ENCODE measurements at places on chromosomes 7 and 10.

DNA sequence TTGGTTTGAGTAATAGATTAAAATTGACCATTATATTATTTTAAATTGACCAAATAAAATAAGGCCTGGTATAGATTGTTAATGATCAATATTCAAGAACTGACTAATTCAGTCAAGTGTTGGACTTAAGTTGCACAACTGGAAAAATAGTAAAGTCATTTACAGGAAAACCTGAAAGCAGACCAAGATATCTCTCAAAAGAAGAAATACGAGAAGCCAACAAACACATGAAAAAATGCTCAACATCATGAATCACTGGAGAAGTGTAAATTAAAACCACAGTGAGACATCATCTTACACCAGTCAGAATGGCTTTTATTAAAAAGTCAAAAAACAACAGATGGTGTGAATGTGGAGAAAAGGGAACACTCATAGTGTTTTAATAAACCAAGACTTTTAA is 80.4 kb upstream of the MALRD1 start:
- DNase-seq, result no peak

- DNase-seq, result no peak
These were observed 54.8 kb downstream of the GPR141 start for GRCh38 chr7:37738321-37738720.

GRCh38 chr10:66045859-66046258 is 880.0 kb upstream of the LRRTM3 start:
- DNase-seq, result no peak

DNA sequence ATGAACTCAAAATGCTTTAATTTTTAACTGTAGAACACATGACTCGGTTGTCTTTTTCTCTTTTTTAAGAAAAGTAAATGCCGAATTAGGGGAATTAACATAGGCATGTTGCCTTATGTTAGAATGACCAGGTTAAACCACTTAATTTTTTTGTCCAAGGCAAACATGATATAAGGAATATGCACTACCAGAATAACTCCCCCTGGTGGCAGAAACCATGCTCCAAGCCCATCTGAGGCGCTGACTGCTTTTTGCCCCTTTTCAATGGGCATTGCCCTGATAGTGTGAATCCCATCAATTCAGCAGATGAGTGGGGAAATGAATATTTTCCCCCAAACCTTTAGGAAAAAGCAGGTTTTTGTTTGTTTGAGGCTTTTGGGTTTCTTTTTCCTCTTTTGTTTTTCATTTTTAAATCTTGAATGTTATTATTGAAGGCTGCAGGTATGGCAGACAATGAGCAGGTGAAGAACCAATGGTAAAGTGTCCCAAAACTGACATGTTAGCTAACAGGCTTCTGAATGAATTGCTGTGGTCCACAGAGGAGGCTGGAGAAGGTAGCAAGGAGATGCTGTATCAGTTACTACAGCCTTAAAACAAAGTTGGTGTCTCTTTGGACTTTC is 284.3 kb downstream of the SORCS3 start:
- DNase-seq, result no peak

- DNase-seq, result no peak
These were observed 37.9 kb upstream of the PDGFA start for GRCh38 chr7:557558-557881.

- DNase-seq, result no peak
These were observed 219.4 kb downstream of the ANK3 start for GRCh38 chr10:60170250-60170649.

DNA sequence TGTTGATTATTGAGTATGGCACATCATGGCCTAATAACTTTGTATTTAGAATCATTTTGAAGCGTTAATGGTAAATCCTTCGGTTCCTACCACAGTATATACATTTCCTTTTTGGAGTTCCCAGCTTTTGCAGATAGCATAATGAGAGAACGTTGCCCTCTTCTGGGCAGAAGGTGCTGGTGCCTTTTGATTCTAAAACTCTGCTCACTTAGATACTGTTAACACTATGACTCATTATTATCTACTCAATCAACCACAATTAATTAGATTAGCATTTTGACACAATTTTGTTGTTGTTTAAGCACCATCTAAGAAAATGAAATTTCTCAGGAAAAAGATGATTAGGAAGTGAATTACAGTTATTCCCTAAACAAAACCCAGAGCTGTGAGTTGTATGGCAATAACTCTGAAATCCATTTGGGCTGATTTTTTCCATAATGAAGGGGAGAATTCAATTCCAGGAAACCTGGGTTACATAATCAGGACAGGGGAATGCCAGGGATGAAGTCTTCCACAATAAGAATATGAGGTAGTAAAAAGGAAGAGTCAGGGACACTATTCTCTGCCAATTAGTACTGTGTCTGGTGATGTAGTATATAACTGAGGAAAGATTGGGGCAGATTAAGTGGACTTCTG is 11.5 kb upstream of the DLD start:
- DNase-seq, result peak; percentile 26

GRCh38 chr10:52665821-52666220 is 106.8 kb downstream of the MBL2 start:
- DNase-seq, result no peak

- DNase-seq, result no peak
These were observed 153.7 kb downstream of the FANK1 start for GRCh38 chr10:126049759-126050700.

GRCh38 chr7:80563561-80564327 is 51.9 kb upstream of the GNAT3 start:
- DNase-seq, result no peak

Data from activated CD4-positive, CD25-positive, alpha-beta regulatory T cell treated with anti-CD3 and anti-CD28 coated beads, Interleukin-2, amount 50 U/mL, for 16 hours (primary cell).